A549 treated with RU486 at 1 μM for 4 hours (cell line): ENCODE measurements at places on chromosomes 5 and 9. TPM values are rescaled to one million over a fixed set of nuclear protein-coding genes. Genes with fewer than 3 reads are reported as not detected.

The ZDHHC11 gene
- total RNA-seq, result 10.0 to 18.7 TPM (median 16.9 TPM) in 5 replicates

The LRRC70 gene
- total RNA-seq, result 0.11 to 0.59 TPM (median 0.21 TPM) in 3 of 5 replicates, not detected in the others

The FANCG gene
- 34.3 to 57.5 TPM (median 54.2 TPM) in 5 replicates for total RNA-seq

The FBXO10 gene
- total RNA-seq, result 6.5 to 8.4 TPM (median 7.1 TPM) in 5 replicates

The F2R gene
- total RNA-seq, result 28.7 to 56.8 TPM (median 53.2 TPM) in 5 replicates

The ANXA6 gene
- 38.1 to 42.0 TPM (median 39.3 TPM) in 5 replicates for total RNA-seq

The FAM221B gene
- total RNA-seq, result not detected in 5 replicates

The EPB41L4A gene
- total RNA-seq, result 1.2 to 1.6 TPM (median 1.6 TPM) in 5 replicates

The SPINK13 gene
- total RNA-seq, result not detected in 5 replicates

The MAMDC2 gene
- 0.21 to 0.65 TPM (median 0.36 TPM) in 5 replicates for total RNA-seq

The RFESD gene
- 1.7 to 2.9 TPM (median 2.1 TPM) in 5 replicates for total RNA-seq

The MAMDC4 gene
- 1.8 to 5.2 TPM (median 3.6 TPM) in 5 replicates for total RNA-seq

The INSL4 gene
- 13.9 to 18.0 TPM (median 15.5 TPM) in 5 replicates for total RNA-seq

The ATP6V0E1 gene
- 230 to 409 TPM (median 348 TPM) in 5 replicates for total RNA-seq

The CFAP77 gene
- 0.10 to 0.12 TPM (median 0.10 TPM) in 3 of 5 replicates, not detected in the others for total RNA-seq

The DBH gene
- total RNA-seq, result not detected in 5 replicates

The CARD6 gene
- total RNA-seq, result 3.4 to 4.7 TPM (median 4.2 TPM) in 5 replicates

The PRKACG gene
- total RNA-seq, result not detected in 5 replicates

The BTNL8 gene
- not detected in 5 replicates for total RNA-seq

The CTXN3 gene
- total RNA-seq, result not detected in 5 replicates

The EIF4EBP3 gene
- total RNA-seq, result 0.54 to 4.1 TPM (median 2.0 TPM) in 5 replicates

The TNPO1 gene
- total RNA-seq, result 89.1 to 175 TPM (median 135 TPM) in 5 replicates

The TAS2R1 gene
- total RNA-seq, result not detected in 5 replicates

The CLIC3 gene
- total RNA-seq, result 2.0 to 3.7 TPM (median 3.4 TPM) in 5 replicates

The PSAT1 gene
- 141 to 194 TPM (median 178 TPM) in 5 replicates for total RNA-seq

The PCDHGA10 gene
- total RNA-seq, result not detected in 5 replicates

The OLFML2A gene
- 15.3 to 23.0 TPM (median 21.6 TPM) in 5 replicates for total RNA-seq
